CD4-positive, alpha-beta memory T cell (primary cell): ENCODE measurements at places on chromosomes 2 and 18. TPM values are rescaled to one million over a fixed set of nuclear protein-coding genes. Genes with fewer than 3 reads are reported as not detected.

GRCh38 chr18:55588870-55589595, 1.0 kb upstream of the TCF4 start:
- DNase-seq, result no peak

DNA sequence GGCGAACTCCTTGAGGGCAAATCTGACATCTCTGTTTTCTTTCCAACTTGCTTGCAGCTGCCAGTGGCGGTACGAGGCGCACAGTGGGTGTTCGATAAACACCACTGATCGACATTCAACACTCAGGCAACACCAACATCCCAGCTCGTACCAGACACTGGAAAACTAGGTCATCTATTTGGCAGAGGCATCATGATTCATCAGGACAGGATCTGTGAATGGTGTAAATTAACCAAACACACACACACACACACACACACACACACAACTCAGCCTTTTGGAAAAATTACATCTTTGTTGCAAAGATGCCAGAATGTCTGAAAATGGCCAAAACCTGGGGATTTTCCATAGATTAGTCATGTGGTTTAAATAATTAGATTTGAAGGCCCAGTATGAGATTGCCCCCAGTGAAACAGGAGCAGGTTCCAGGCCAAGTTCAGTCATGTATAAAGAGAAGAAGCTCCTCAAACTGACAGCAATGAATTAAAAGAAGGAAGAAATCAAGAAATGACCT, 150.5 kb upstream of the NCKAP5 start:
- no peak for DNase-seq

DNA sequence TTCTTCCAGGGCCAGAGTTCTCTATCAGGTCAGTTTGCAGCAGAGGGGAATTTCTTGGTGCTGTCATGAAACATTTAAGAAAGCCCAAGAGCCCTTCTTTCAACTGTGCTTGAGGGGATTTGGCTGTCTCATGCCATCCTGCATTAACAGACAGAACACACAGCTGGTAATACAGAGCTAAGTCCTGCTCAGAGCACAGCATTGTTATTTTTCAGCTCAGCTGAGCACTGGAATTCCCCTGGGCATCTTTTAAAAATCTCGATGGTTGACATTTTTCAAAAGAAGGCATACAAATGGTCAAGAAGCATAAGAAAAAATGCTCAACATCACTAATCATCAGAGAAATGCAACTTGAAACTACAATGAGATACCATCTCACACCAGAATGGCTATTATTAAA, 14.9 kb upstream of the IL1R2 start:
- DNase-seq, result no peak

POU3F3 gene
- not detected for total RNA-seq

DNA sequence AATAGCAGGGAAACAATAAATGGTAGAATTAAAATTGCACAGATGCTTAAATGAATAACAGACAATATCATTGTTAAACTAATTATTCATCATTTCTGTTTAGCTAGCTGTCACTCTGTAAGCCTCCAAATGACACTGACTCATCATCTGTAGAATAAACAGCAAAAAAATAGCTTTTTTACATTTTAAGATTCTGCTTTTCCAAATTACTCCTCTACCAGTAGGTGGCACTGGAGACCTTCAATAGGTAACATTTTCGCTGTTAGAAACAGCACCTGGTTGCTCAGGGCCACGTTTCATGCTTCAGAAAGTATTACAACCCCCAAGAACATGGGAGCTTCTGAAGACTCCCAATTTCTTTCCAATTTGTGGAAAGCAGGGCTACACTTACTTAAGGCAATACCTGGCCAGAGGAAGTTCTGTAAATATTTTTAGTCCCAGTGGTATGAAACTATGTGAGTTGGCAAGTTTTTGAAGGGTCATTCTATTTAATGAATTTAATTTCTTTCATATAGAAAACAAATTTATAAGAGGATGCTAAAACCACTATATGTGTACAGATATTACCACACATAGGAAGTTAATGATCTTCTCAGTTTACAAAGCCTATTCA, 45.4 kb downstream of the TTN start:
- peak; percentile 25 for DNase-seq

DNA sequence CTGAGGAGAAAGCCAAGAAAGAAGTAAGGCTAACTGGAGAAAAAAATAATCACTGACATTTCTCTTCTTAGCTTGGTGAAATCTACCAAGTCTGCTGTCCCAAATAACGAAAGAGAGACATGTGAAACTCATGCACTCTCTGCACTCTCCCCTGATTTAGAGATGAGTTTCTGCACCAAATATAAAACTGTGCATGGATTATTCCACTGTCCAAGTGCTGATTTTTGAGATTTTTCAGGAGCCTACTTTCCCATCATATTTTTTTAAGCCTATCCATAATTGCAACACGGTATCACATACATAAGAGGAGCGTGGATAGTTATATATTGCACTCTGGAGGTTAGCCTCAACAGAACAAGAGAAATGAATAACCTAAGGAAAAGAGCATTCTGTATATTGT, 10.0 kb upstream of the RIT2 start:
- DNase-seq, result no peak

SPATS2L gene
- 5.9 TPM for total RNA-seq

ALPP gene
- not detected for total RNA-seq

- DNase-seq, result no peak
These were observed 239.1 kb upstream of the EPAS1 start for GRCh38 chr2:46058140-46058539.

REEP1 gene
- 0.15 TPM for total RNA-seq

IKZF2 gene
- 15.0 TPM for total RNA-seq

- no peak for DNase-seq
These were observed 127.7 kb downstream of the RNF152 start for GRCh38 chr18:61765097-61765496.

DNA sequence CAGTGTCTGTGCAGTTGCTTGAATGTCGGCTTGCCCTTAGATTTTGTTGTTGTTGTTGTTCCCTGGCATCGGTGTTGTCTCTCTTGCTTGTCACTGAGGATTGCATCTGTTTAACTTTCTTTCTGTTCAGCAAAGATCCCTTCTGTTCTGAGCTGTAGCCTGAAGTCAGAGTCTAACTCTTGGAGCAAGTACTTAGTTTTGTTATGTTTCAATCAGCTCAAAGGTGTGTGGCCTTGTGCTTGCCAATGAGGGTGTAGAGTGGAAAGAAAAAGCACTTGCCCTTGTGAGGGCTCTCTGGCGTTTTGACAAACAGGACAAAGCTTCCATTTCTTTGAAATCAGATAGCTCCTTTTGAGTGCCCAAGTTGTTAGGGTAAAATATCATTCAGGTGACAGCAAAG, 757.1 kb upstream of the CDH7 start:
- no peak for DNase-seq

MTHFD2 gene
- 23.8 TPM for total RNA-seq

DNA sequence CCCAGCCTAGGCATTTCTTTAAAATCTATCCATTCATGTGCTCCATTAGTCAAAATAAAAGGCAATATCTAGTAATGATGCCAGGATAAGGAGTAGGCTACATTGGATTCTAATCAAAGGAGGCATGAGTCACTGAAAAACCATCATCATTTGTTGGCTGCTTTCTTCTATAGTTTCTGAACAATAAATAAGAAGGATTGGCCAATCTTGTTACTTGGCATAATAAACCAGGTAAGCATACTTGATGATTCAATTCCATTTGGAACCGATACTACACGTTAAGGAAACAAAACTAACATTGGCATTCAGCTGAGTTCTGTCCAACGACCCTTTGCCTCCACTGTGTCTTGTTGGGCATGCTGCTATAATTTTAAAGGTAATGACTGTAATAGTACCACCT, 27.2 kb downstream of the ATP8B1 start:
- no peak for DNase-seq

GRCh38 chr2:66517772-66518171, 82.8 kb downstream of the MEIS1 start:
- no peak for DNase-seq

SPDYA gene
- total RNA-seq, result 4.9 TPM

- no peak for DNase-seq
These were observed 103.6 kb upstream of the WDR75 start for GRCh38 chr2:189337656-189338055.

- DNase-seq, result no peak
These were observed 1.6 kb upstream of the MTA3 start for GRCh38 chr2:42566837-42567321.

MEMO1 gene
- total RNA-seq, result 42.0 TPM

DNA sequence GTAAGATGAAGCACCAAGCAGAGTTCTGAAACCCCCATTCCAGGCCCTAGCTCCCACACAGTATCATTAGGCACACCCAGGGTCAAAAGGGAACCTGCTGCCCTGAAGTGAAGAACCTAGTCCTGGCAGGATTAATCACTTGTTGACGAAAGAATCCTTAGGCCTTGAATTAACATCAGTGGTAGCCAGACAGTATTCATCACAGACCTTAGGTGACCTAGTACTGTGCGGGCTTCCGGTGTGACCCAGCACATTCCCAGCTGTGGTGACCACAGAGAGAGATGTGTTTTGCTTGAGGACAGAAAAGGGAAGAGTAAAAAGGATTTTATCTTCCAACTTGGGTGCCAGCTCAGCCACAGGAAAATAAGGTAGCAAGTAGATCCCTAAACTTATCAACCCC, 1071.4 kb upstream of the FAM98A start:
- no peak for DNase-seq

DNA sequence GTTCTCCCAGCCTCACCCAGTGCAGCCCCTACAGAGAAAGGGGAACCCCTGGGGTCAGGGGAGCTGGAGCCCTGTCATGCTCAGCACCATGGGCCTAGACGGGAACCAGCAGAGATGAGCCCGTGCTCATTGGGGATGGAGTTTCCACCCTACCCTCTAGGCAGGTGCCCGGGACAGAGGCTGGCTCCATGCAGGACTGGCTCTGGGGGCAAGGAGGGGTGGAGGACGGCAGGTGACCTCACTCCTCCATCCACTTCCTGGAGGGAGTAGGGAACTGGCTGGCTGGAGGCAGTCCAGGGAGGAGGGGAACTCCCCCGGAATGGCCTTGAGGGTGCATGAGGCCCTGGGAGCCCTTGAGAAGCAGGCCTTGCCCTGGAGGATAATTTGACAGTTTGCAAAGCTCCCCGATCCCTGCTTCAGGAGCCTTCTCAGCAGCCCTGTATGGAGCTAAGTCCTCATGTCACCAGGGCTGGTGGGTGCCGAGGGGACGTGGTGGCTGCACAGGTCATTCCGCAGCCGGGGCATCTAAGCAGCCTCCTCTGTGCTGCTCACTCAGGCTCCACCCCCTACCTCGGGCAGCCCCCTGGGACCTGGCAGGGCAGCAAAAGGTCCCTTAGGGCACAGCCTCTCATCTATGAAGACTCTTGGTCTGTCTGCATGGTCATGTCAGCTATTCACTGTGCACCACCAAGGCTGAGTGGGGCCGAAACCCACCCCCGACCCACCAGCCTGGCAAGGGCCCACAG, 2.1 kb downstream of the NEURL3 start:
- no peak for DNase-seq

GRCh38 chr2:194486326-194486725, 1170.7 kb upstream of the SLC39A10 start:
- no peak for DNase-seq

DNA sequence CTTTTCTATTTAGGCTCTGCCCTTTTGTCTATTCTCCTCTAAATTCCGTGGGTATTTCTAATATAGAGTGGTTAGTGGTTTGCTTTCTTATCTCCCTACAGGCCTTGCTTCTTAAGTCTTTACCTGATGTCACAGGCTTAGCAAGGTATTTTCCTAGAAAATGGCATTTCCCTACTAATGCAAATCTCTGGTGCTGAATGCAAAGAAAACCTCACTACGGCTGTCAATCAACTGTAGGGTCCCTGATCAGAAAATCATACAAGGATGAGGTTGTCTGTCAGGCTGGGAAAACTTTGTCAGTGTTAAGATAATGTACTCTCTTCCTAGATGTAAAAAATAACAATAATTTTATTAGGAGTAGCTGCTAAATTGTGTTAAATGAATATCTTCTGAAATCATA, 27.1 kb upstream of the DSC1 start:
- no peak for DNase-seq

GRCh38 chr18:28067346-28067745, 109.6 kb downstream of the CDH2 start:
- DNase-seq, result no peak

UGT1A4 gene
- not detected for total RNA-seq

RNF125 gene
- 38.2 TPM for total RNA-seq

HMSD gene
- total RNA-seq, result 1.8 TPM

DNA sequence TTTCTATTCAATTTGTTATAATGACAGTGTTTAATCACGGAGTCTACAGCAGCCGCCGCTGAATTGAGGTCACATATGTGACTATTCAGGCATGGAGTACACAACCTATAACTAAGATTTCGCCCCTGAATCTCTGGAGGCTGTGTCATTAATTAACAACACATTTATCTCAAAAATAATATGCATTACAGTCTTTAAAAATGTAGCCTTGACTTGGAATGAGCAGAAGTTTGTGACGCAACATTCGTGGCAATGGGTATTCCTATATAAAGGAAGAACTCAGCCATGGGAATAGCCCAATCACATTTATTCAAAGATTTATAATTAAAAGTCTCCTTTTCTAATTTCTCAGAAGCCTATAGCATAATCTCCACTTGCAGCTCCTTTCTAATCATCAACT, 60.6 kb upstream of the LYPD1 start:
- no peak for DNase-seq

DNA sequence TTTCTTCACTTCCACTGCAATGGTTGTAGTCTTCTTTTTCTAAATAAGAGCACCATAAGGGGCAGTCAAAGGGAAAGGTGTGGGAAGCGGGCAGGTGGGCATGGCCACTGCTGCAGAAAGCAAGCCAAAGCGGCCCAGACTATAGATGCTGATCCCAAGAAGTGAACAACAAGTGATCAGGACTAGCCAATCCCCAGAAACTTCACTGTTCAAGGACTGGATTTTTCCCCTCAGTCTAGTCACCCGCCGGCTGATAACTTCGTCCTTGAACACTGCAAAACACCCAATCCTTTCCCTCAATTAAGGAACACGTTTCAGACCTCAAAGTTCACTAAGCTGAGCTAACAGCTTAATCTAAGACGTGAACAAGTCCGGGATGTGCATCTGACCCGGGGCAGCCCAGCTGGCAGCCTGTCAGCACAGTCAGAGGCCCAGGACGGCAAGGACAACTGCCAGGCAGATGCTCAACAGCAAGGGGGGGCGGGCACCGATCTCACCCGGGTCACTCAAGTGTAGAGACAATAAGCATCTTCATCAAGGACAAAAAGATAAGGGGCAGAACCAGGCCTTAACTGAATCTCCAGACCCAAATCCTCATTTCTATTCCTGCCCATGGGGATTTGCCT, 59.8 kb downstream of the HDLBP start:
- no peak for DNase-seq

DNA sequence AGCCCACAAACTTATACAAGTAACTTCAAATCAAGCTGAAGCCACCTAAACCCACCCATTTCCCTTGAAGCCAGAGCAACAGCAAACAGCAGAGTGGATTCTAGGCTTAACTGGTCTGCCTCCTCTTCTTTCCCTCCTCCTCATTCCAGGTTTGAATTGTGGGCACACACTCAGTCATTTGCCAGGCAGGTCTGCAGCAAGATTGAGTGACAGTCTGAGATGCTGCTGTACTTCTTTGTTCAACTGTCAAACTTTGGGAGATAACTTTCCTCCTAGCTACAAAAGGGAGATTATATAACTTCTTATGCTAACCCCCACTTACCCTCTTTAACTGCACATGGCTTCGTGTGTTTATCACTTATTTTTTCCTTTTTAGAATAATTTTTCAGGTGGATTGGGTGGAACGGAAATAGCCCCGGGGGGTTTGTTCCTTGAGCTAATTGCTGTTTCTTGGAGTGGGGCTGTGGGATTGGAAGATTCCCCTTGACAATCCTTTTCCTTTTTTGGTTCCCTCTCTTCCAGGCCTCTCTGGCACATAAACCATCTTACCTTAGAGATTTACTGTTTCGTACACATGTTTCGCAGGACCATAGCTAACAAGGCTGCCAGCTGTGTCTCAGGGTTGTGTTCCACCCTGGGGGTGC, 55.0 kb downstream of the RNF144A start:
- DNase-seq, result no peak
